Lung microvascular endothelial cell (primary cell): ENCODE measurements at places on chromosomes 6 and 20.

- no peak for DNase-seq
Observed at GRCh38 chr6:78397499-78397898, 469.9 kb upstream of the IRAK1BP1 start.

DNA sequence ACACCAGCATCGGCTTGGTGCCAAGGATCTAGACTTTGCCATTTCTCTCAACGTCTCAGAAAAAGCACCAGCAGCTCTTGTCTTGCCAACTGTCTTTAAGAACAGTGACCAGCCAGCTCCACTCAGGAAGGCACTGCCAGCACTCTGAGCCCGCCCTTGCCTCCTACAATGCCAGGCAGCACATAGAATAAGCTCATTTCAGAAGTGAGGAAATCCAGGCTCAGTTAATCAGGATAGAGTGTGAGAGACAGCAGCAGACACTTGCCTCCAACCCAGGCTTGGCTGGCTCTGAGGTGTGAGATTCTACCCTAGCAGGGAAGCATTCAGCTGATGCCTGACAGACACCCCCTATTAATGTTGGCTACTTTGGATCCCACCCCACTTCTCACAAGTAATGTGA, 4.3 kb upstream of the SYNDIG1 start:
- no peak for DNase-seq

GRCh38 chr6:40791004-40791403, 203.8 kb upstream of the LRFN2 start:
- DNase-seq, result peak; percentile 64

DNA sequence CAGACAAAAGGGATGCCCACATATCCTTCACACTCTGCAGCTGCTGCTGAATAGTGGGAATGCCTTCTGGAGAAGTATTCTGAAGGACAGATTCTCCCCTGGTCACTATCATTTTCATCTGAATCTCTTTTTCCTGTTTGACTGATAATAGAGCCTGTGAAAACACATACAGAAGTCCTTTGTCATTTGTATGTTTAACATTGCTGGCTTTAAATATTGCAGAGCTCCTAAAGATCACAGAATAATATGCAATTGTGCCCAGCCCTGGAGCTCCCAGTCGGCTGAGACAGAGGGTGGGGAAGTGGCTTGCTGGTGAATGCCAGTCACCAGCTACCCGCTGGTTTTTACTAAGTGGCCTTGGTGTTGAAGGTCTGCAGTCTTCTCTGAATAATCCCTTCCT, 272.3 kb downstream of the SYNE1 start:
- no peak for DNase-seq

GRCh38 chr20:14415467-14415866, 78.1 kb upstream of the FLRT3 start:
- DNase-seq, result peak; percentile 10
